CD4-positive, alpha-beta memory T cell (primary cell): ENCODE measurements at places on chromosomes 5 and 9. TPM values are rescaled to one million over a fixed set of nuclear protein-coding genes. Genes with fewer than 3 reads are reported as not detected.

Gene PCDHGB7
- 0.33 TPM for total RNA-seq

Gene TNFSF8
- 43.2 TPM for total RNA-seq

Gene IL5
- not detected for total RNA-seq

Gene RANBP3L
- total RNA-seq = not detected

Gene PHYHD1
- total RNA-seq = 2.2 TPM

Gene SPATA31C1
- total RNA-seq = not detected

Gene PCDHGA12
- total RNA-seq = 0.17 TPM

GRCh38 chr5:111394586-111394985 lies 117.7 kb downstream of the STARD4 start:
- H3K36me3 ChIP-seq = peaks cover 4% of the 10 kb centered on the region
- no peak overlapping the region for H3K4me3 ChIP-seq
- no peak overlapping the region for H3K27ac ChIP-seq
- DNase-seq = no peak

GRCh38 chr9:129318121-129319075 lies 140.3 kb upstream of the IER5L start:
- H3K27ac ChIP-seq = no peak overlapping the region
- DNase-seq = no peak
- H3K36me3 ChIP-seq = no peaks in the 10 kb centered on the region
- H3K4me3 ChIP-seq = no peak overlapping the region
- peaks cover 20% of the 10 kb centered on the region for H3K4me1 ChIP-seq
- H3K27me3 ChIP-seq = no peaks in the 10 kb centered on the region

Gene NAIP
- total RNA-seq = 40.8 TPM

DNA sequence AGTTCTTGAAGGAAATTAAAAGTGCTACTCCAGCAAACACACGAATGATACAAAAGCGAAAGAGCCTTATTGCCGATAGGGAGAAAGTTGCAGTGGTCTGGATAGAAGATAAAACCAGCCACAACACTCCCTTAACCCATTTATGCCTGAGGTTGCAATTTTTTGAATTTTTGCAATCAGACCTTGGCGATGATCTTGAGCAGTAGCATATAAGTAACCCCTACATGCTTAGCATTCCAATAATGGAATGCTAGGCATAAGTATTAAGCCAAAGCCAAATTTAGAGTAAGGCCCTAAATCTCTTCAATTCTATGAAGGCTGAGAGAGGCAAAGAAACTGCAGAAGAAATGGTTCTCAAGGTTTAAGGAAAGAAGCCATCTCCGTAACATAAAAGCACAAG lies 153.5 kb downstream of the SLC28A3 start:
- DNase-seq = no peak
- no peak overlapping the region for H3K4me3 ChIP-seq
- H3K4me1 ChIP-seq = no peaks in the 10 kb centered on the region
- H3K36me3 ChIP-seq = no peaks in the 10 kb centered on the region

Gene DEPDC1B
- 0.70 TPM for total RNA-seq

GRCh38 chr5:180792287-180792964 lies 10.2 kb downstream of the MGAT1 start:
- H3K4me3 ChIP-seq = no peak overlapping the region
- peaks cover 38% of the 10 kb centered on the region for H3K4me1 ChIP-seq
- no peaks in the 10 kb centered on the region for H3K27me3 ChIP-seq
- no peak for DNase-seq
- H3K36me3 ChIP-seq = peaks cover 47% of the 10 kb centered on the region

Gene NOP16
- 16.9 TPM for total RNA-seq

Gene NPR3
- total RNA-seq = not detected

DNA sequence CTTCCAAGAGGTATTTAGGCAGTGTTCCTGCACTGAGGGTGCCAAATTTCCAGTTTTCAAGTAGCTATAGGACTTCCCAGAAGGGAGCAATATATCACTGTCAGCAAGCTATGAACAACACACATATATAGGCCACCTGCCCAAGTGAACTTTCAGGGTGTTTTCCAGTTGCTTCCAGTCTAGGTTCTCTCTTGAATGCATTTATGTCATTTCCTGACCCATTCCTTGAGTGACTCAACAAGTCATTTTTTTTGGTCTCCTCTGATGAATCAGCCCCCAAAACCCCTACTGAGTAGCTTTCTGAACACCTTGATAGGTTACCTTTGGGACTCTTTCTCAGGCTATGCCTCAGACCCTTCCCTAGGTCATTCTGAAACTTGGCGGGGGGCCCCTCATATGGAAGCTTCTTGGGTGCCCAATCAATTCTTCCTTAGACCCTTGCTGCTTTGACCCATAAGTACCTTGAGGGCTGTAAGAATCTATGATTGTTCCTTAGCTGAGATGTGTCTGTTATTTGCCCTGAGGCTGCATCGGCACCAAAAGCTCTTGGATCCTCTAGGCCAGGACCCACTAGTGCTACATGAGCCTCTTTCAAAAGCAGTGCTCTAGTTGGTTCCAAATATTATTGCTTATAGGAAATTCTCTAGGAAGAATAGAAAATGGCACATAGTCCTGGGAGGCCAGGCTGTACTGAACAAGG lies 12.4 kb downstream of the DNAJB5 start:
- no peak overlapping the region for H3K4me3 ChIP-seq
- DNase-seq = no peak
- H3K4me1 ChIP-seq = no peaks in the 10 kb centered on the region
- H3K27me3 ChIP-seq = no peaks in the 10 kb centered on the region
- no peaks in the 10 kb centered on the region for H3K36me3 ChIP-seq

GRCh38 chr9:135577256-135577655 lies 15.7 kb downstream of the PAEP start:
- DNase-seq = no peak
- H3K27me3 ChIP-seq = no peaks in the 10 kb centered on the region

Gene ANKRD18B
- 1.9 TPM for total RNA-seq

DNA sequence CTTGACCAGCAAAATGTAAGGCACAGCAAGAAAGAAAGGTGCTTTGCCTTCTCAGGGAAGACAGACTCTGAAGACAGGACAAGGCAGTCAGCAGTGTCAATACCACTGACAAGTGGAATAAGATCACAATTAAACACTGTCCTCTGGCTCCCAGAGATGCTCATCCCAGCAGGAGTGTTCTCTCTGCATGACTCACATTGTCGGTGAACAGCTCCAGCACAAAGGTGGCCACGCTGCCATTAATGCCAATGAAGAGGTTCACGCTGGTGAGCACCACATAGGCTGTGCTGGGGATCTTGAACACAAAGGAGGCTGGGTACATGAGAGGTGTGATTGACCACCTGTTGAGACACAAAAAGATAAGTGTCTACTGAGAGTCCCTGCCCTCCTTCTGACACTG lies 31.9 kb downstream of the NIPSNAP3B start:
- no peak overlapping the region for H3K4me3 ChIP-seq
- H3K4me1 ChIP-seq = no peaks in the 10 kb centered on the region
- H3K27ac ChIP-seq = no peak overlapping the region

Gene PALM2AKAP2
- not detected for total RNA-seq

Gene C5orf34
- 2.9 TPM for total RNA-seq

Gene GFI1B
- not detected for total RNA-seq

Gene CDH10
- not detected for total RNA-seq

Gene CSNK1G3
- total RNA-seq = 93.0 TPM

DNA sequence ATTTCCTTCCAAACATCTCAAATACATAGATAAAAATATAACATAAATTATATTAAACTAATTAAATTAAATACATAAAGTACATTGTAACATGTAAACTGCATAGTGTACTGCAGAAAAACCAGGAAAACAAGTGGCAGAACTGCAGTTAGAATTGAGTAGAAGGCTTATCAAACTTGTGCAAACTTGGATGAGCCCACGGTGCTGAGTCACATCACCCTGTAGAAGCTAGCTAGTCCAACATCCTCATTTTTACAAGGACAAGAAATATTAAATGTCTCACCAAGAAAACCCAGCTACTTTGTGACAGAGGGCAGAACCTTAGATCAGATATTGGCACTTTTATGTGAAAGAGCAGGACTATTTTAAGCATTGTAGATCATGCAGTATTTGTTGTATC lies 807.9 kb upstream of the NUDT12 start:
- no peak overlapping the region for H3K27ac ChIP-seq
- no peaks in the 10 kb centered on the region for H3K36me3 ChIP-seq
- no peak for DNase-seq
- H3K27me3 ChIP-seq = no peaks in the 10 kb centered on the region
- no peaks in the 10 kb centered on the region for H3K4me1 ChIP-seq
- H3K4me3 ChIP-seq = no peak overlapping the region

- no peaks in the 10 kb centered on the region for H3K27me3 ChIP-seq
- no peak for DNase-seq
- H3K4me1 ChIP-seq = no peaks in the 10 kb centered on the region
- no peaks in the 10 kb centered on the region for H3K36me3 ChIP-seq
- H3K27ac ChIP-seq = no peak overlapping the region
Observed at GRCh38 chr9:111810908-111811307, 16.2 kb upstream of the SHOC1 start.

DNA sequence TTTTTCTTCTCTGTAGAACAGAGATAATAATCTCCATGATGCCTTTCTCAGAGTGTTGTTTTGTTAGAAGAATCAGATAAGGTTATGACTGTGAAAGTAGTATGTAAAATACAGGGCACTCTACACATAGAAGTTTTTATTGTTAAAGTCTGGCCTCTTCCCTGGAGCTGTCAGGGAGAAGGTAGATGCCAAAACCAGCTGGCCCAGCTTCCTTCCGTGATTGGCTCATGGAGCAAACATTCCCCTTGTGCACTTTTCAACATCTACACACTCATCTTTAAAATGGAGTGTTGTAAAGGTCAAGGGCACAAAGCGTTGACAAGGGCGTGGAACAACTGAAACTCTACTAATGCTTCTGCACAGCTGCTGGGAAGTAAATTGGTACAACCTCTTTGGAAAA lies 7.4 kb upstream of the RNF183 start:
- H3K4me3 ChIP-seq = no peak overlapping the region
- H3K4me1 ChIP-seq = no peaks in the 10 kb centered on the region
- no peak for DNase-seq
- H3K27ac ChIP-seq = no peak overlapping the region

- H3K4me3 ChIP-seq = no peak overlapping the region
- H3K27me3 ChIP-seq = no peaks in the 10 kb centered on the region
- DNase-seq = no peak
Observed at GRCh38 chr5:107251151-107251550, 419.6 kb downstream of the EFNA5 start.

DNA sequence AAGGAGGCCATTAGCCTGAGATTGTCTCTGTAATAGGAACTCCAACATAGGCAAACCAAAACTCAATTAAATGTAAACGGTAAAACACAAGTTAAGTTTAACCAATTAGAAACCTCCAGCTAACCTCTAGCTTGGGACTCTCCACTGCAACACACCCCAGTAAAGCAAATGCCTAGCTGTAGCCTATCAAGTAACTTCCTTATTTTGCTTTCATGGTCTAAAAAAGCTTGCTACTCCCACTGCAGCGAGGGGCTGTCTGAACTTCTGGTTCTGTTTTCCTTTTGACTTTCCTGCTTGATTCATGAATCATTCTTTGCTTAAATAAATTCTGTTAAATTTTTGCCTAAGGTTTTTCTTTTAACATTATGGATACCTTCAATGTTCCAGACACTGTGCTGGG lies 24.4 kb upstream of the C5orf46 start:
- H3K27me3 ChIP-seq = no peaks in the 10 kb centered on the region
- H3K4me1 ChIP-seq = no peaks in the 10 kb centered on the region
- H3K27ac ChIP-seq = no peak overlapping the region

DNA sequence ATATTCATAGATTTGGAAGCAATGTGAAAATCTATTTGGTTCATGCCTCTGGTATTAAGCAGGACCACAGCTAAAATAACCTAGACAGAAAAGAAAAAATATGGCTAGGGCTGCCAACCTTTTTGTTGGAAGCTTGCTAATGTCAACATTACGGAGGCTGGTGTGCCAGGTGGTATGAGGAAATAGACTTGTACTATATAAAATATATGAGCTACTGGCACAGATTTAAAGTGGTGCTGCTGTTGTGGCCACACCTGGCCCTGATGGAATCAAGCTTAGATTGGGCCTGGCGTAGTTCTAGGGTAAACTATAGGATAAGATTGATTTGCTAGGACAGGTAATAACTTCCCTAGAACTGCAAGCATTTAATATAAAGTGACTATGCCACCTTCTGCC lies 10.6 kb upstream of the PARP8 start:
- no peaks in the 10 kb centered on the region for H3K4me1 ChIP-seq
- no peak overlapping the region for H3K27ac ChIP-seq
- no peak overlapping the region for H3K4me3 ChIP-seq
- H3K36me3 ChIP-seq = no peaks in the 10 kb centered on the region

- DNase-seq = no peak
- peaks cover 15% of the 10 kb centered on the region for H3K27me3 ChIP-seq
- H3K4me1 ChIP-seq = peaks cover 5% of the 10 kb centered on the region
- H3K4me3 ChIP-seq = no peak overlapping the region
- no peak overlapping the region for H3K27ac ChIP-seq
Observed at GRCh38 chr9:33750839-33751339, 44.5 kb upstream of the PRSS3 start.

- no peaks in the 10 kb centered on the region for H3K4me1 ChIP-seq
- no peak overlapping the region for H3K4me3 ChIP-seq
- no peaks in the 10 kb centered on the region for H3K27me3 ChIP-seq
Observed at GRCh38 chr9:68719847-68720246, 14.8 kb downstream of the PIP5K1B start.

DNA sequence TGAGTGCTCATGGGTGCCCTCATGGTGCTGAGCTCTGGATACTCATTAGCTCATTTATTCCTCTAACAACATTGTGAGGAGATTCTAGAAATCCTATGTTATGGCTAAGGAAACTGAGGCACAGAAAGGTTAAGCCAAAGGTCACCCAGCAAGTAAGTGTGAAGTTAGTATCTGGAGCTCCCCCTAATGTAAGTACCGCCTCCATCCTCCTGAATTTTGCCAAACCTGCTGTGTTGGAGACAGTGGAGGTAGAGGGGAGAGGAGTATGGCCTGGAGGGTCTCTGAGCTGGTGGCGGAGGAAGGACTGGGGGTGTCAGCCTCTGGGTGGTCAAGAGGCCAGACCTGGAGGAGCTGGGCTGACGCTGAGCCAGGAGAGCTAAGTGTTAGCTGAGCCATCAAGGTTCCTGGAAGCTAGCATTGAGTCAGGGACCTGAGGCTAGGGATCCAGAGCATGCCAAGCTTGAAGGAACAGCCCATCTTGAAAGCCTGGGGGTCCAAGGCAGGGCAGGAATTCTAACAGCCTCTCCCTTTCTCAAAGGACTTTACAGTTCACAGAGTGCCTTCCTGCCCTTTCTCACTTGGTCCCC lies 114.8 kb downstream of the RGS3 start:
- H3K27me3 ChIP-seq = no peaks in the 10 kb centered on the region
- DNase-seq = no peak

DNA sequence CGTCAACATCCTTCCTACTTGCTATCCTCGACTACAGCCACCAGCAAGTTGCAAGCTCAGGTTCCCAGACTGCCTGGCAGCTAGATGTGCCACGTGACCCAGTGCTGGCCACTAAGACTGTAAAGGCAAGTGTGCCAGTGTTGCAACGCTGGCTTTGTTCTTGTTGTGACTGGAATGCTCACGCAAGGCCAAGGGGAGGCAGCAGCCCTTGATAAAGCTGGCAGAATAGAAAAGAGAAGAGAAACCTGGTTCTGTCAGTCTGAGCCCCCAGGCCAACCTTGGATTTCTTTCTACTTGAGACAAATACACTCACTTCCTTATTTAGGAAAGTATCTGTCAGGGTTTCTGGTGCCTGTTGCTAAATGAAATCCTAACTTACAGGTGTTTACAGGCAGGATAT lies 113.0 kb downstream of the KLHL3 start:
- peaks cover 13% of the 10 kb centered on the region for H3K36me3 ChIP-seq
- no peaks in the 10 kb centered on the region for H3K27me3 ChIP-seq
- no peaks in the 10 kb centered on the region for H3K4me1 ChIP-seq
- H3K4me3 ChIP-seq = no peak overlapping the region
- H3K27ac ChIP-seq = no peak overlapping the region
